ENCODE measurements at places on chromosomes 7 and 10.

- DNase-seq, result no peak
Observed at GRCh38 chr10:101894266-101894665, 50.7 kb upstream of the KCNIP2 start.

- DNase-seq, result no peak
Observed at GRCh38 chr7:4828720-4829383, 33.0 kb downstream of the PAPOLB start.

- no peak for DNase-seq
Observed at GRCh38 chr10:88896372-88896993, 16.4 kb downstream of the STAMBPL1 start.

- DNase-seq, result no peak
Observed at GRCh38 chr7:150420242-150420641, 30.2 kb upstream of the GIMAP8 start.

DNA sequence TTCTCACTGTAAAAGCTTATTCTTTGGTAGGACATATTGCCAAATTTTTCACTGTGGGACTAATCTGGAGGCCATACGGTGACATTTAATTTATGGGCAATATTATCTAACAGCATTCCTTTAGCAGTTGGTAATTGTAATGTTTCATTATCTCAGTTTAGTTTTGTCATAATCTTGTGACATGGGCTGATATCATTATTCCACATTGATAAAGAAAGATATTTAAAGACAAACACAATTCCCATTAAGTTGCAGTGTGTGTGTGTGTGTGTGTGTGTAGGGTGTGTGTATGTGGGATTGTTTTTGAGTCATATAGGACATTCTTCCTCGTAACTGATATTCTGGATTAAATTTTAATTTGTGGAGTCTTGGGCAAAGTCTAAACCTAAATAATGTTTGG is 238.5 kb downstream of the PRKG1 start:
- DNase-seq, result no peak

GRCh38 chr7:31284106-31284505 is 56.4 kb downstream of the NEUROD6 start:
- DNase-seq, result no peak

DNA sequence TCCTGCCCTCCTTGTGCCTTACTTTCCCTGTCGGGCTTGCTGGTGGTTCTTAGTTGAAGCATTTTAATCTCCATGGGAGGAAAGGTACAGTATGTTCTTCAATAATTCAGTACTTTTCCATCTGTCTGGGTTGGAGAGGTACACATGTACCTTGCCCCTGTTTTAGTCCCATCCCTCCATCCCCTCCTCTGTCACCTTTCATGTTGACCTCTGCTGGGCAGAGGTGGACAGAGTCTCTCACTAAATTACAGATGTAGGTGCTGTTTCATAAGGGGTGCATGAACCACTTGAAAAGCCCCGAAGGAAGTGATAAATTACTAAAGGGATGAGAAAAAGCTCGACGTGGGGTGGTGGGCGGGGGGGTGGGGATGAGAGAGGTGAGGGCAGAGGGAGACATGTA is 5.4 kb downstream of the AGFG2 start:
- no peak for DNase-seq

DNA sequence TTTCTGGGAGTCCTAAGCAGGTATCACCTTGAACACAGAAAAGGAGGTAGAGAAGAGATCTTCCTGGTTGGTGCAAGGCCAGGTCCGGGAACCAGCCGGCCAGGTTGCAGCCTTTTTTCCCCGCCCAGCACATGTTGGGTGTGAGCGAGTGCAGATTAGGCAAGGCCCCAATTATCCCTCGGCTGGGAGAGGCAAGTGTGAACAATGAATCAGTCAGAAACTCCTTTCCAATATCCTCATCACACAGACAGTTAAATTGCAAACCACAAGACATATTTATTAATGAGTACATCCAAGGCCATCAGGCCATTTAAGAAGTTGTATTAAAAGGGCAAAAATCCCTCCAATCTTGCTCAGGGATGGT is 115.0 kb upstream of the AFAP1L2 start:
- no peak for DNase-seq

Measured in pulmonary artery endothelial cell (primary cell).